Left colon (tissue), 2 donors: ENCODE measurements at places on chromosomes 4 and X.

DNA sequence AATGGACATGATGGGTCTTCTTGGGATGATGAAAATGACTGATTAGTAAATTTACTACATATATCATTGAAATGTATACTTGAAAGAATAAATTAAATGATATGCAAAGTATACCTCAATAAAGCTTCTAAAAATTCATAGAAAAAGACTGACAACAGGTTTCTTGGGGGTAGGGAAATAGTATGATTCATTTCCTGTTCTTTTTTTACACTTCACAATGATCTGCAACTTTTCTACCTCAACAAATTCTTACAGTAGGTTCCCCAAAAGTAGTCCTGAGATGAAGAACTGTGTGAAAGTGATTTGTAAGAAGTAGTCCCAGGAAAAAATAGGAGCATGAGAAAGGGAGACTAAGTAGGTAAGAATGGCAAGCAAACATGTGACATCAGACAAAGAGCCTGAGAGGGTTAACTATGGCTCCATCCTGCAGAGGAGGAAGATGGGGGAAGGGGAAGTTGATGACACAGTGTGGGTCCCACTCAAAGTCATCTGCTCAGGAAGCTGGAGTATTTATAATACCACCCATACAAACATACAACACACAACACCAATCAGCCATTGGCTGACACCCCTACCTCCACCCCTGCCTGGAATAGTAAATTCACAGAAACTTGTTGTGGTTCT lies 73.9 kb downstream of the ARHGAP6 start:
- DNase-seq = no peak

DNA sequence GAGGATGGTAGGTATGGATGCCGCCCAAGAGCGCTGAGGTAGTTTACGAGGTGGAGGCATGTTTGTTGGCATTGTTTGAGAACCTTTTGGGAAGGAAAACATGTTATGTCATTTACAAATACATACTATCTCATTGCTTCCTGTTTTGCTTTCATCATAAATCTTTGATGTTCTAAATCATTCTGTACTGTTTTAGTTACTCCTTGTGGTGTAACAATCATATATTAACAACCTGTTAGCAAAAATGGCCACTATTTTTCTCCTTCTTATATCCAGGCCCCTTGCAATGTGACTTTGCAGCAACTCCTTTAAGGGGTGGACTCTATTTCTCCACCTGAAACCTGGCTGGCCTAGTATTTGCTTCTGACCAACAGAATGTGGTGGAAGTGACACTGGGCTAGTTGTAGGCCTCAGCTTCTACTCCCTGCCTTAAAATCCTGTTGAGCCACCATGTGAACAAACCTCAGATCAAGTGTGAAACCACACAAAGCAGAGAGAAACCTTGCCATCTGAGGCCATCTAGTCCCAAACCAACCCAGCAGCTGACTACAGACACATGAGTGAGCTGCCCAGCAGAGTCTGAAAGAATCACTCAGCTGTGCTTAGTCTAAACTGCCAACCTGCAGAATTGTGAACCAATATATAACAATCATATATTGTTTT lies 15.8 kb upstream of the CXorf38 start:
- no peak for DNase-seq

DNA sequence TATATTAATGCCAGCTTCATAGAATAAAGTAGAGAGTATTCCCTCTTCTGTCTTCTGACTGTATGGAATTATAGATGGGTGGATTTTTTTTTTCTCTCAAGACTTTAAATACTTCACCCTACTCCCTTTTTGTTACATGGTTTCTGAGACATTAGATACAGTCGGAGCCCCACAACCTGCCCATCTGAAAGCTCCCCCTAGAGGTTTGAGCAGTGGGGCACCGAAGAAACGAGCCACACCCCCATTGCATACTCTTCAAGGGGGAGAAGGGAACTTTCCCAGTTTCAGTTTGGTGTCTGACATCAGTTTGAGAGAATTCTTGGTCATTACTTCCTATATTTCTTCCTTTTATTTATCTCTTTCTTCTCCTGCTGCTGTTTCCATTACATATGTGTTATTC lies 437.6 kb upstream of the AGA start:
- DNase-seq = no peak

- no peak for DNase-seq
These were observed 33.9 kb downstream of the SLC39A8 start for GRCh38 chr4:102311407-102311806.

GRCh38 chr4:19544446-19545125 lies 707.1 kb upstream of the SLIT2 start:
- no peak for DNase-seq

DNA sequence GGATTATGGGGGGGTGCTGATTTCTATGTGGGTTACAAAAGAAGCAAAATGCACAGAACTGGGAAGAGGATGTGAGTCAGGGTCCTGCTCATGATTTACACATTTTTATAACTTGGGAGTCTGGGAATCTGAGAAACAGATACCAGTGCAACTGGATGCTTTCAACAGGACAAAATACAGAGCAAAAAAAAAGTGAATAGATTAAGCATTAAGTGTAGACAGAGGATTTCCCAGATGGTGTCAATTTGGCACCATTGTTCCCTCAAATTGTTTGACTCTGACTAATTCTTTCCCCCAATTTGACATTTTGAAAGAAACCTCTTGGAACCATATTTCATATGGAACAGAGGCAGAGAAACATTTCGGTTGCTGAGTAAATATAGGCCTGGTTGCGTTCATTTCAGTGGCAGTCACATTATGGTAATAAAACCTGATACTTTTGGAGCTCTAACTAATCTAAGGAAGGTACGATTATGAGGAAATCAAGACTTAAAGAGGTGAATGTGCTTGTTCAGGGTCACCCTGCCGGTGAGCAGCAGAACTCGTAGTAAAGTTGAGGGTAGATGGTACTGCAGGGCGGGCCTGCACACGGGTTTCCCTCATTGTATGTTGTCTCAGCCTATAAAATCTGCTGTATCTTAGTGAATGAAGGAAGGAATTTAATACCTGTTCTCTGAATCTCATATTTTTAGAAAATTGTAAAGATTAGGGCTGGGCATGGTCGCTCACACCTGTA lies 18.7 kb upstream of the CDKL5 start:
- no peak for DNase-seq

- no peak for DNase-seq
These were observed 179.1 kb upstream of the NDST4 start for GRCh38 chr4:115292320-115293092.

GRCh38 chrX:75546724-75547511 lies 24.1 kb upstream of the ZDHHC15 start:
- DNase-seq = no peak

DNA sequence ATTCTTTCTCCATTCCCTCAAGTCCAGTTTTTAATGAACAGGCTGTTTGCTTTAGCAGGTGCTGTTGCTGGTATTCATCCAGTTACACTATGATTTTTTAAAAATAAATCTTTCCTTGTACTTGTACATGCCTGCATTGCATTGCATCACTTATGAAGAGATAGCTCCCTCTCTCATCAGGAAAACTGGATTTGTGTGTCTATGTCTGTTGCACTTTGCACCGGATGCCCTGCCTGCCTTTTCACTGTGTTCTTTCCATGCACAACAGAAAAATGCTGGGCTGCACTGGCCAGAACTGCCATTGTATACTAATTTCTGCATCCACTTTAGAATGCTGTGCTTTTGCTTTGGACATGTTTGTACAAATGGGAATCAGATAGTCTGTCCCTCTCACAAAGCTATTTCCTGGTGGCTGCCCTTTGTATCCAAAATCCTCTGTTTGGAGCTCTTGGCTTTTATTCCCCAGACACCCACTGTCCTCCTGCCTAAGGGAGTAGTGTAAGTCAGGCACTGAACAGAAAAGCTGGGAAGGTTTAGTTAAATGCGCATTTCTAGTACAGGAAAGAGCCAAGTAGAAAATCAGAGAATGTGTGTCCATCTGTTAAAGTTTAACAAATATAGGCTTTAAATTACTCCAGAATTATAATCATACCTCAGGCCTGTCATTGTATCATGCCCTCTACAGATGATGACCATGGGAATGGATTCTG lies 119.1 kb downstream of the MBNL3 start:
- no peak for DNase-seq

- DNase-seq = no peak
These were observed 61.3 kb downstream of the CENPC start for GRCh38 chr4:67483868-67484602.

GRCh38 chrX:1242891-1243402 lies 25.7 kb upstream of the CSF2RA start:
- DNase-seq = no peak

DNA sequence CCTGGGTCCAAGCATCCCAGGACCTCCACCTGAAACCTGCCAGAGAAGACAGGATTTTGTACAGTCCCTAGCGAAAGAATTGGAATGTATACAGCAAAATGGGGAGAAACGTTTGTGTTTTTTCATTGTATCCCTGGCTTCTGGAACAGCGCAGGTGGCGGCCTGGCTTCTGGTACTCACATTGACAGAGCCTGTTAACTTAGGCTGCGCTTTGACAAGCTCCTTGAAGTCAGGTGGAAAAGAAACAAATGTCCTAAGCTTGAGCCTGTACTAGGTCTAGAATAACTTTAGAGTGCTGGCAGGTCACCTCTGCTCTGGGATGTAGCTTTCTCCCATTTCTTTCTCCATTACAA lies 343.7 kb upstream of the KLF3 start:
- no peak for DNase-seq

GRCh38 chrX:54172455-54172854 lies 10.6 kb downstream of the FAM120C start:
- no peak for DNase-seq

GRCh38 chr4:47642985-47643760 lies 158.1 kb downstream of the ATP10D start:
- no peak for DNase-seq

DNA sequence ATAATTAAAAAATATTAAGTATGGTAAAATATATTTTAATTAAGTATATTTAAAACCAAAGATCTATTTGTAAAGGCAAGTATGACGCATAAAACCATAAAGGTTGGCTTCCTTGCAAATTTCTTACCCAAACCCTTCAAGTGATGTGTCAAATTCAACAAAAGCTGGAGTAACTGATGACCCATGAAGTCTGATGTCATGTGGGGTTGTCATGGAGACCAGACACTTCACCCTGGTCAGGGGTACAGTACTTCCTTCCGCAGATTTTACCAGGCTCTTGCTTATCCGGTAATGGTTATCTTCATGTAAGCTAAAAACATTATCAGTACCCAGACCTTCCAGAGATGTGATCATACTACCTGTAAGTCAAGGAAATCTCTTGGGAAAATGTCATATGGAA lies 170.1 kb downstream of the WDFY3 start:
- no peak for DNase-seq

GRCh38 chr4:179331362-179331761 lies 1889.1 kb upstream of the AGA start:
- no peak for DNase-seq

DNA sequence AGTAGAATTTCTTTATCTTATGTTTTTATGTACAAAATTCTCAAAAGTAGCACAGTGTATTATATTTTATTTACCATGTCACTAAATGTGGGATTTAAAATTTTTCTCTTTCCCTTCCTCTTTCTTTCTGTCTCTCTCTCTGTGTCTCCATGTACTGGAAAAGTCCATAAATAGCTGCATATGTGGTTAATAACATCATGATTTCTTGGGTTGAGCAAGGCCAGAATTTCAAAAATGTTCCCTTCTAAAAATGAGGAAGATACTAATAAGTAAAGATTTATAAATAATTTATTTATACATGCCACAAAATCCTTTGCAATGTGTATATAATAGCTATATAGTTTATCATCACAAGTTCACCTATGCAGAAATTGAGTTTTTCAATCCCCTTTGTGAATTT lies 29.1 kb upstream of the DKK2 start:
- no peak for DNase-seq

DNA sequence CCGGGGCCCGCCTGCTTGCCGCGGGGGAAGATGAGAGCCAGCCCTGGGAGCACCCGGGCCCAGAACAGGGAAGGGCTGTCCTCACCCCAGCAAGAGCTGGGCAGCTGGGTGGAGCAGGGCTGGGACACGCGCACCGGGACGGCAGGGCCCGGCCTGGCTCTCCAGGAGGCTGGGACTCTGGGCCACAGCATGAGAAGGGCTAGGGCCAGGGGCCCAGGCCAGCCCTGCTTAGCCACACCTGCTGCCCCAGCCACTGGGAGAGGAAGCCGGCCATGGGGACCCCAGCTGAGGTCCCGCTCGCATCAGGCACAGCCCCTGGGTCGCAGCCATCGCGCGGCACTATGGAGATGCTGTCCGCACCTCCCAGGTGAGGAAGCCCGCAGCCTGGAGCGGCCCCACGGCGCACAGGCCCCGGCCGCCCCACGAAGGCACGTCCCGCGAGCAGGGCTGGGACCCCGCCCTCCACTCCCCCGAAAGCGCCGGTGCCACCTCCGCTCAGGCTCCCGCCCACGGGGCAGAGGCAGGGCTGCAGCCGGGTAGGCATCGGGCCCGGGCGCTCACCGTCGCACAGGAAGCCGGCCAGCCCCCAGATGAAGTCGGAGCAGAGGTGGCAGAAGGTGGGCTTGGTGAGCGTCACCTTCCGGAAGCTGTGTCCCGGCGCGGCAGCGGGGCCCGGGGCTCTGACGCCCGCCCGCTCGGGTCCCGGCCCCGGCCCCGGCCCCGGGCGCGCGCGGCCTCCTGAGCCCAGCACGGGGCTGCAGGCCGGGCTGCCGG lies 531 bp downstream of the DGKQ start:
- DNase-seq = peak; percentile 70
